ENCODE measurements at places on chromosomes 7 and 10. TPM values are rescaled to one million over a fixed set of nuclear protein-coding genes. Genes with fewer than 3 reads are reported as not detected.

FGL2 gene
- 29.5 TPM for total RNA-seq

NIPSNAP2 gene
- 45.1 TPM for total RNA-seq

CPXM2 gene
- total RNA-seq, result 4.9 TPM

OR2A5 gene
- total RNA-seq, result not detected

TDRD1 gene
- total RNA-seq, result 0.20 TPM

CAV1 gene
- total RNA-seq, result 243 TPM

VPS41 gene
- 44.6 TPM for total RNA-seq

SMKR1 gene
- 0.20 TPM for total RNA-seq

THNSL1 gene
- total RNA-seq, result 5.6 TPM

CALHM1 gene
- not detected for total RNA-seq

PCLO gene
- total RNA-seq, result 3.8 TPM

TCERG1L gene
- 0.99 TPM for total RNA-seq

CD36 gene
- 589 TPM for total RNA-seq

PRR15 gene
- 0.20 TPM for total RNA-seq

RET gene
- 9.3 TPM for total RNA-seq

STEAP4 gene
- 10.1 TPM for total RNA-seq

RADIL gene
- total RNA-seq, result 2.2 TPM

CH25H gene
- total RNA-seq, result 4.1 TPM

TMEM270 gene
- total RNA-seq, result not detected

KAZALD1 gene
- total RNA-seq, result 17.7 TPM

ATG9B gene
- total RNA-seq, result 15.4 TPM

LEP gene
- 0.59 TPM for total RNA-seq

GSTO2 gene
- 6.3 TPM for total RNA-seq

MALRD1 gene
- total RNA-seq, result 12.8 TPM

PDZD7 gene
- 1.2 TPM for total RNA-seq

GIMAP1 gene
- 1.3 TPM for total RNA-seq

GALNT17 gene
- 6.3 TPM for total RNA-seq

TEX36 gene
- total RNA-seq, result not detected

CDNF gene
- 3.2 TPM for total RNA-seq

SYT15B gene
- total RNA-seq, result 0.59 TPM

WASHC2C gene
- 31.0 TPM for total RNA-seq

GIMAP7 gene
- total RNA-seq, result 5.7 TPM

GIMAP6 gene
- 8.0 TPM for total RNA-seq

GRM3 gene
- total RNA-seq, result 0.20 TPM

AKR1C4 gene
- not detected for total RNA-seq

GNAT3 gene
- total RNA-seq, result not detected

SLC26A3 gene
- total RNA-seq, result not detected

IKZF1 gene
- 6.5 TPM for total RNA-seq

ATXN7L1 gene
- 10.1 TPM for total RNA-seq

CALN1 gene
- total RNA-seq, result 2.6 TPM

METTL2B gene
- total RNA-seq, result 22.5 TPM

CADPS2 gene
- 8.3 TPM for total RNA-seq

OTUD1 gene
- total RNA-seq, result 20.8 TPM

WNT8B gene
- total RNA-seq, result not detected

VPS37D gene
- total RNA-seq, result 3.6 TPM

SPDYE5 gene
- not detected for total RNA-seq

MEIG1 gene
- not detected for total RNA-seq

LIPJ gene
- 0.49 TPM for total RNA-seq

CYP3A7 gene
- 0.39 TPM for total RNA-seq

ACADSB gene
- 13.1 TPM for total RNA-seq

All from skin of body (tissue), 3 donors.